ENCODE measurements at places on chromosomes 11 and 22.

DNA sequence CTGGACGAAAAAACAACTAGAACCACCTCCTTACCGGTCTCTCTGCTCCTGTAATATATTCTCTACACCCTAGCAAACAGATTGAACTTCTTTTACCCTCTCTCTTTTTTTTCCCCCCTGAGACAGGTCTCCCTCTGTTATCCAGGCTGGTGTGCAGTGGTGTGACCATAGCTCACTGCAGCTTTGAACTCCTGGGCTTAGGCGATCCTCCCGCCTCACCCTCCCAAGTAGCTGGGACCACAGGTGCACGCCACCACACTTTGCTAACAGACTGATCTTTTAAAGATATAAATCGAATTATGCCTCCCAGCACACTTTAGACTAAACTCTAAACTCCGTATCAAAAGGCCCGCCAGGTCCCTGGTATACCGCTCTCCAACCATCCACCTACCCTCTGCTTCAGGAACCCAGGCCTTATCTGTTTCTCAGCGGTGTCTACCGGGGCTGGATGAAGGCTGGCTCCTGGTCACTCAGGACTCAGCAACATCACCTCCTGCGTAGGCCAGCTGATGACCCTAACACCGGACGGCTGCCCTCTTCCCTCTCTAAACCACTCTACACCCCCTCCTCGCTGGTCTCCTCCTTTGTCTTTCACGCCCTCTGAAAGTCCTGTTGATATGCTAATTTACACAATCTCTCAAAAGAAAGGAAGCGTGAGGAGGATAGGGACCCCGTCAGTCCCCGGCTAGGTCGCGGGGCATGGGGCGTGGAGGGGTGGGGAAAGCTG lies 745 bp downstream of the C22orf39 start:
- no peak for DNase-seq

DNA sequence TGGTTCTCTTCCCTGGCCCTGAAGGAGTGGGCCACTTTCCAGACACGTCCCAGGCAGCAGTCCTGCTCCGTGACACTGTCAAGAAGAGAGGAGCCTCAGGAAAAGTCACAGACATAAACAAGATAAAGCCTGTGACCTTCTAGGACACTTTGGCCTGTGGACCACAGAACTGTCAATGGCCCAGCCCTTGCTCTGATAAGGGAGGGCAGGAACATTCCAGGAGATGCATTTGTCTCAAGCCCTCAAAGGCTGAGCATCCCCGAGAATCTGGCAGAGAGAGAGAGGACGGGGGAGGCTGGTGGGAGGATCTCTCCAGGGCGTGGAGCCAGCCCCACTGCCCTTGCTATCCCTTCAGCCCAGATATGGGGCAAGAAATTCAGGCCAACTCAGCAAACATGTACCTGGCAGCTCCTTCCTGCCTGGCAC lies 476.4 kb downstream of the INSC start:
- DNase-seq: no peak

GRCh38 chr11:126477535-126478305 lies 122.2 kb downstream of the ST3GAL4 start:
- no peak for DNase-seq

GRCh38 chr11:69572233-69572860 lies 68.6 kb upstream of the CCND1 start:
- DNase-seq: no peak

DNA sequence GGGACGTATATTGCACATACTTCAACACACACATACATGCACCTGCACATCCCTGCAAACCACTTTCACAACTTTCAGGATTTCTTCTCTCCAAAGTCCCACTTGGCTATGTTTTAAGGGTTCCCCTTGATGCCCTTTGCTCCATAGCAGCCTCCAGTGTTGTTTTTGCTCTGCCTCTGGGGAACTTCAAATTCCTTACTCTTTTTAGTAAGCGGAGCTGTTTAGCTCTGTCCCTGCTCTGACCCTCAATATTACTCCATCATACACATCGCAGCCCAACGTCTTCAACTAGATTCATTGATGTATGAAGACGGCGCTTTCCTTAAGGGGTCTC lies 18.3 kb downstream of the PRR5L start:
- no peak for DNase-seq

Measured in stimulated activated CD4-positive, alpha-beta T cell treated with anti-CD3 and anti-CD28 coated beads, Interleukin-4, amount 100 ng/mL, for 24 hours (primary cell).